ENCODE measurements at places on chromosomes 2 and 18. TPM values are rescaled to one million over a fixed set of nuclear protein-coding genes. Genes with fewer than 3 reads are reported as not detected.

The FSHR gene
- total RNA-seq: not detected

The SLC19A3 gene
- not detected for total RNA-seq

The CAB39 gene
- 168 TPM for total RNA-seq

The PSMD1 gene
- total RNA-seq: 60.7 TPM

The DQX1 gene
- total RNA-seq: 0.10 TPM
